ENCODE measurements at places on chromosomes 16 and 17.

GRCh38 chr17:73064084-73064938, 28.2 kb downstream of the SLC39A11 start:
- no peak for DNase-seq

DNA sequence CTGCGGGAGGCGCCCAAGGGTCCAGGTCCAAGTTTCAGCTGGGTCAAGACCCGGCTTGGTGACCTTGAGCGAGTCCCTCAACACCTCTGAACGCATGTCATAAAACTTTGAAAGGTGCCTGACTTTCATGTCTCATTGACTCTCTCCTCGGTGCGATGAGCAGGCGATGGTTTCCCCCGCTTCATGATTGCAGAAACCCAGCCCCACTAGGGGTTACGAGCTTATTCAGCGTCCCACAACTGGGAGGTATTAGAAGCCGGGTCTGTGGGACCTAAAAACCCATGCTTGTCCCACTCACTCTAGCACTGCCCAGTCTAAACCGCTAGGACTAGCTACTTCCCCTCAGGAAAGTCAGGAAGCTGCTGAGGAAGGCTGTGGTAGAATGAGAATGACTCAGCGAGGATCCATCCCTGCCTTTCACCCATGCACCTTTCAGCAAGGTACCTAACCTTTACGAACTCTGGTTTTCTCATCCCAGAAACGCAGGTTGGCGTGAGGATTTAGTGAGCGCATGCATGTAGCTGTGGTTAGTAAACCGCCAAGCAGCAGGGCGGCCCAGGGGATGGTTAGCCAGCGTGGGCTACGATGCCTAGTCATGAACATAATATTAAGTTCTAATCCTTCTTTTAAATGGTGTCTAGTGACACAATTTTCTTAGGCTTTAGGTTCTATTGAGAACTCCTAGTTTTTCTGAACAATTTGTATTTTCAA, 26.2 kb upstream of the RFFL start:
- DNase-seq, result no peak

DNA sequence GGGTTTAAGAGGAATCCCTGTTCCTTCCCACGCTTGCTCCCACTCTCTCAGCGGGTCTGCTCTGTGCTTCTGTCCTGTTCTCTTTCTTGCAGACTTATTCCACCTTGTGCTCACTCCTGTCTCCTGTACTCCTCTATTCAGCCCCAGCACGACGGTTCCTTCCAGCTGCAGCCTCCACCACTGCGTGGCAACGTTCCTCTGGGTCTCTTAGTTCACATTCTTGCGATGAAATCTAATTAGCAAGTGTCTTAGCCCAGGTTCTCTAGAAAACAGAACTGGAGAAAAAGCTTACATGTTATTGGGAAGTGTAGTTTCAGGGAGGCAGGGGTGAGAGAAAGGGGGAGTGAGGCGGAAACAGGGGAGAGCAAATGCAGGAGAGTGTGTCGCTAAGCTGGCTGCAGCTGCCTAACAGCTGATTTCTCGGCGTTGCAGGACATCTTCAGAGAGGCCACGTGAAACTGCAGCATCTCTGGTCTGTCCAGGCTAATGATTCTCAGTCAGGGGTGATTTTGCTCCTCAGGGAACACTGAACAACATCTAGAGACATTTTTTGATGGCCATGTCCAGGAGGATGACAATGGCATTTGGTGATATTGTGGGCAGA, 213.2 kb upstream of the NLRP1 start:
- DNase-seq, result no peak

- no peak for DNase-seq
Observed at GRCh38 chr16:55656691-55657092, 904 bp downstream of the SLC6A2 start.

DNA sequence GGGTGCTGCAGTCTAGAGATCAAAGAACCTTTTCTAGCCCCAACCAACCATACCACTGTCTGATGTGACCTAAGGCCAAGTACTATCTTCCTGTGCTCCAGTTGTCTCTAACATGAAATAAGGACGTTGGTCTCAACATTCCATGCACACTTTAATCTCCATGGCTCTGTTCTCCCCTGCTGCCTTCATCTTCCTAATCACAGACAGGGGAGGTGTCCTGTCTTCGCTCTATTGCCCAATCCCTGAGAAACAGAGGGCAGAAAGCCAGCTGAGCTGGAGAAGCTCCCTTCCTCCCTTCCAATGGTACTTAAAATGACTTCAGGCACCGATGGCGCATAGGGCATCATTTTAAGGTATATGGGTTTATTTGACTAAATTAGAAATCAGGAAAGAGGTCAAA, 148.9 kb upstream of the GNAO1 start:
- no peak for DNase-seq

- peak; percentile 52 for DNase-seq
Observed at GRCh38 chr17:76327696-76328095, 19.6 kb upstream of the QRICH2 start.

GRCh38 chr16:49543631-49543946, 170.0 kb downstream of the C16orf78 start:
- DNase-seq, result no peak

DNA sequence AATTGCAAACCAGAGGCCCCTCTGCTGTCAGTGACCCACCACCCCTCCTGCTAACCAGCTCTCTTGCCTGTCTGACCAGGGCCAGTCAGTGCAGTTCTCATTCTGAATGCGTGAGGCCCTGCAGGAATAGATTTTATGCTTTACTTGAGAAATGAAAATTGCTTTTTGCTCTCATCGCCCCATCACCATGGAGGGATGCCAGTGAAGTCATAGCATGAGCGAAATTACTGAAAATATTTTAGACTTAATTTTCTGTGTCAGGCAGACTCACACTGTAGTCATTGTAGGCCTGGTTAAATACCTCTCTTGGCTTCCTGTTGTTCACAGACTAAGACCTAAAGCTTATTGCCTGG, 490.5 kb upstream of the CDH5 start:
- no peak for DNase-seq

DNA sequence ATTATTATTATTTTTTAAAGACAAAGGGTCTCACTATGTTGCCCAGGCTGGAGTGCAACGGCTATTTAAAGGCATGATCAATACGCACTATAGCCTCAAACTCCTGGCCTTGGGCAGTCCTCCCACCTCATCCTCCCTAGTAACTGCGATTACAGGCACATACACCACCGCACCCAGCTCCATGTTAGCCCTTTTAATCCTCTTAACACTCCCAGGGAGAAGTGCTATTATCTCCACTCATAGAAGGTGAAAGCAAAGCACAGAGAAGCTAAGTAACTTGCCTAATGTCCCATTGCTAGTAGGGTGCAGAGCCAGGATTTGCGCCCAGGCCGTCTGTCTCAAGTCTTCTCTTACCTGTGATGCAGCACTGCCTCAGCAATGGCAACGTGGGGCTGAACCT, 5.0 kb downstream of the HAS3 start:
- DNase-seq, result no peak

- no peak for DNase-seq
Observed at GRCh38 chr16:74372369-74372768, 3.7 kb upstream of the NPIPB15 start.

DNA sequence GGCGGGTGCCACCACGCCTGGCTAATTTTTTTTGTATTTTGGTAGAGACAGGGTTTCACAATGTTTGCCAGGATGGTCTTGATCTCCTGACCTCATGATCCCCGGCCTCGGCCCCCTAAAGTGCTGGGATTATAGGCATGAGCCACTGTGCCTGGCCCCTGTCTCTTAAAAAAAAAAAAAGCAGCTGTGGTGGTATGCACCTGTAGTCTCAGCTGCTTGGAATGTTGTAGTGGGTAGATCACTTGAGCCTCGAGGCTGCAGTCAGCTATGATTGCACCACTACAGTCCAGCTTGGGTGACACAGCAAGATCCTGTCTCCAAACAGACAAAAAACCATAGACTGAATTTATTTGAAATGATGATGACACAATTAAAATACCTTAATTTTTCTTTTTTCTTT, 24.3 kb downstream of the CDK12 start:
- DNase-seq, result no peak

DNA sequence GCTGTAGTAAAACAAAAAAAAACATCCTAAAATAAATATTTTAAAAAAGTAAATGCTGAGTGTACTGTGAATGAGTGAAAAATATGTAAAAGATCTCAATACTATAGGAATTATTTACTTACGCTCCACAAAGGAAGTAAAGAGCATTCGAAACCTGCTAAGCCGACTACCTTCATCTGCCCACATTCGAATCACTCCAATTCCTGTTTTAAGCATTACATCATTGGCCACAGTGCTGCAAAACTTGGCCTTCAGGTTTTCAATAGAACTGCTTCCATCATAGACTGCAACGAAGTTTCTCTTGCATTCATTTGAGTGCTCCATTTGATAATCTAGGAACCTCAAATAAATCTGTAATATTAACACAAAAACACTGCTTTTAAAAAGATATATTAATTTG, 34.4 kb downstream of the NETO2 start:
- DNase-seq, result no peak

DNA sequence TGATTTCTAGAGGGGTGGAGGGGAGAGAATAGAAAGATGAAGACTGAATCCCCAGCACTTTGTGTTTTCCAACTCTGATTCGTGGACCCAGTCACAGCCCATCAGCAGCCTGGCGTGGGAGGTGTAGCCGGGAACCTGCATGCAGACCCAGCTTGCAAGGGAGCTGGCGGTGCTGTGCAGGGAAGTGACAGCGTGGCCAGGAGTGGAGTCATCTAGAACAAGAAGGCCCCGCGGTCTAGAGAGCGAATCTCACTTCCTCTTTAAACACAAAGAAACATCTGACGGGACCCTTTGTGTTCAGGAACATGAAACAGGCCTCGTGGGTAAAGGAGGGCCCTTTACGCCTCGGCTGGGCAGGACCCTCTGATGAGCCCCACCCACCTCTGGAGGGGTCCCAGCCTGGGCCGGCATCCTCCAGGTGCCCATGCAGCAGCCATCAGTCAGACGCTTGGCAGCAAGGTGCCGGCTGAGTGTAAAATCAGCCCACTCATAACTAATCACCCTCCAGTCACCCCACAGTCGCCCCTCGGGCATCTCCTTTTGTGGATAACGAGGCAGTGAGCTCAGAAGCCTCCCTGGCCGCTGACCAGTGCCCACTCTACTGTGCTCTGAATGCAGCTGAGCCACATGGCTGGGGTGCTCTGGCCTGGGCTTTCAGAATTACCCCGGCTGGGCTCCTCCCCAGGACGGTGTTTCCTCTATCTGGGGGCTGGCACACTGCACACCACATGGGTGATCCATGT, 4.4 kb downstream of the SNAI3 start:
- peak; percentile 57 for DNase-seq

DNA sequence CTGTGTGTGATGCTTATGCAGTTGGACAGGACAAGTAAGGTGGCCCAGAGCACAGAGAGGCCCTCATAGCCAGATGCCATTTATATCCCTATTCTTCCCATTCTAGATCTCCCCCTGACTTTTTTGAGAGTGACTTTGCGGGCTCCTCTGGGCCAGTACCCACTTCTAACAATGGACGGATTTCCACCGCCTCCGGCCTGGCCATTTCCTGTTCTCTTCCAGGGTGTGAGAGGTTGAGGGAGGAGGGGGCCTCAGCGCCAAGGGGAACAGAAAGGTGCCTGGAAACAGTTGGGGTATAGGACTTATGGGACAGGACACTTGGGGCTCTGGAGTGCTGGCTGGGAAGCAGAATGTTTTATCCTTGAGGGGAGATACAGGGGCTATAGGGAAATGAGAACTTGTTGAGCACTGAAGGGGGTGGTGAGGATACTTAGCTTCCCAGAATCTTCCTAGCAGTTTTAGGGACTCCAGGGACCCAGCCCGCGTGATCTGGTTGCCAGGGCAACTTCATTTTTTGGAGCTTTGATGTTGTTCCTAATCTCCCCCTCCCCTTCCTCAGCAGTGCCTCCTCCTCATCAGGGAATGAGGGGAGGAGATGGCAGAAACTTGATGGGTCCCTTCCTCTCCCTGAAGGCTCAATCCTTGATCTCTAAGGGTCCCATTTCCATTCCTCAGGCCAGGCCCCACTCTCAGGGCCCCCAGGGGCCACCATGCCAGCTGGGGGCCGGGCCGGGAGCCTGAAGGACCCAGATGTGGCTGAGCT, 3.6 kb downstream of the TAOK2 start:
- no peak for DNase-seq

DNA sequence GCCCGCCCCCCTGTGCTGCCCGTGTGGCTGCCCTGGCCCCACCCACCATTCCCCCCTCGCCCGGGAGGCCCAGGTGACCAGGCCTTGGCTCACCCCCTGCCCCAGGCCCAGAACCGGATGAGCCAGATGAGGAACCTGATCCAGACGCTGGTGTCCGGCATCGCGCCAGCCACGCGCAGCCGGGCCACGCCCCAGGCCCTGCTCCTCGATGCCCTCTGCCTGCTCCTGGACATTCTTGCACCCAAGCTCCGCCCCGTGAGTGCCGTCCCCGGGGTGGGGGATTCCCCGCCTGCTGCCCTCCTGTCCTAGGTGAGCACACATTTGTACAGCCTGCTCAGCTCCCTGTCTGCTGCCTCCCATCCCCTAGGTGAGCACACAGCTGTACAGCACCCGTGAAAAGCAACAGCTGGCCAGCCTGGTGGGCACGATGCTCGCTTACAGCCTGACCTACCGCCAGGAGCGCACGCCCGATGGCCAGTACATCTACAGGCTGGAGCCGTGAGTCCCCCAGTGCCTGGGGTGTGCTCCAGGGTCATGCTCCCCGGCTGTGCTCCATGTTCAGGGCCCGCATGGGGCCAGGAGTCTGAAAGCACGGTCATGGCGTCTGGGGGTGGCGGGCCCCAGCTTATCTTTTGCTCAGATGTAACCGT, 4.8 kb downstream of the GNG13 start:
- no peak for DNase-seq

GRCh38 chr16:73176577-73177013, 128.7 kb upstream of the ZFHX3 start:
- DNase-seq, result no peak

GRCh38 chr17:7064261-7064660, 15.8 kb downstream of the CLEC10A start:
- DNase-seq, result no peak

DNA sequence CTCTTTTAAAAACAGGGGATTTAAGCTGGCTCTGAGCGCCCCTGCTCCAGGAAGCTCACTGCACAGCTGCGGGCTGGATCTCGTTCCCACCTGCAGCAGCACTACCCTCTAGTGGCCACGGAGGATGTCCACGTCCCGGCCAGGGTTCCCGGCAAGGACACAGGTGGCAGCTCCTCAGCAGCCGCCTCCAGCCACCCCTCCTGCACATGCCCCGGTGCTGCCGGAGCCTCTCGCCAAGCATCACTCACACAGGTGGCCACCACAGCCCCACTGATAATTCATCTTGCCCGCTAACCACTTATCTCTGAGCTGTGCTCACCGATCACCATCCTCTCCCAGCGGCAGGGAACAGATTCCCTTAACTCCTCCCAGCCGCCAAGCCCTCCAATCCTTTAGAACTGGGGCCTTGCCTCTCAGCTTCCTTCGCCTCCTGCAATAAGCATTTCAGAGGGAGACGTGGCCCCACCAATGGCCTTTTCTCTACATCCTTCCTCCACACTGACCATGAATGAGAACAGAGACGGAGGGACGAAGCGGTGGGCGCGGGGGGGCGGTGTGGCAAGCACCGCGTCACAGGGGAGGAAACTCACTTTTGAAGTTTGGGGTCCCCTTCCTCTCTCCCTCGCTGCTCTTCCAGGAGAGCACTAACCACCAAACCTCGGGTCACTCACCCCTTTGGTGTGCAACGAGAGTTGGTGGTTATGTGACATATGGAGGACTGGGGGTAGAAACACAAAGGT, 222.1 kb downstream of the RBFOX3 start:
- no peak for DNase-seq

GRCh38 chr17:57186226-57187019, 69.9 kb upstream of the MSI2 start:
- no peak for DNase-seq

- DNase-seq, result no peak
Observed at GRCh38 chr17:66341462-66341861, 39.0 kb downstream of the PRKCA start.
